ENCODE measurements at places on chromosomes 7 and 10.

DNA sequence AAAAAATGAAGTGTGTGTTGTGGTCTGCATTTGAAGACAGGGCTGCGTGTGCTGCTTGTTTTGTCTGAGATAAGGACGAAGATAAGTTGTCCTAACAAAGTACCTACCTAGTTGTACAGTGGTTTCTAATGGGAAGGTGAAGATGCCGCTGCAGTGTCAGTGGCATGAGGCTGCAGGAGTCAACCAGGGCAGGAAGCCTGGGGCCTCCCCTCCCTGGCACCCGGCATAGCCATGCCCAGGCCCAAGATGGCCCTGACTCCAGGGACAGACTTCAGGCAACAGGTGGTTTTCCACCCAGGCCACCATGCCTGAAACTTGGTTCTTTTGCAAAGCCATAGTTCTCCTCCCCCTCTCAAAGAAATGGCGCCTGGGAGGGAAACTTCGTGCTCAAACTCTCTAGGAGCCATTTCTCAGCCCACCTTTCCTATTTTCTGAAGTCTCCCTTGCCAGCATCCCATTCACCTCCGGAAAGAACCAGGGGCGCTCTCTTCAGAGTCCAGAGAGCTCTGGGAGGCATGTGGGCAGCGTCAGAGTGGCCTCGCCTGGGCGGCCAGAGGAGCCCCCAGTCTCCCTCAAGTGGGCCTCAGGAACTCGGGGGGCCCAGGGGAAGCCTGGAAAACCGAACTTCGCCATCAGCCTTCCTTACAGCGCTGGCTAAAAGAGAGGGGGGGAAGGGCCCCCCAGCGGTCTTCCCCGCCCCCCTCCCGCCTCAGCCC lies 2.1 kb upstream of the KAT6B start:
- no peaks in the 10 kb centered on the region for H3K27me3 ChIP-seq
- H3K27ac ChIP-seq: peak overlapping the region; percentile 100
- DNase-seq: no peak
- H3K4me1 ChIP-seq: peaks cover 49% of the 10 kb centered on the region
- no peaks in the 10 kb centered on the region for H3K36me3 ChIP-seq
- H3K4me3 ChIP-seq: peak overlapping the region; percentile 97

DNA sequence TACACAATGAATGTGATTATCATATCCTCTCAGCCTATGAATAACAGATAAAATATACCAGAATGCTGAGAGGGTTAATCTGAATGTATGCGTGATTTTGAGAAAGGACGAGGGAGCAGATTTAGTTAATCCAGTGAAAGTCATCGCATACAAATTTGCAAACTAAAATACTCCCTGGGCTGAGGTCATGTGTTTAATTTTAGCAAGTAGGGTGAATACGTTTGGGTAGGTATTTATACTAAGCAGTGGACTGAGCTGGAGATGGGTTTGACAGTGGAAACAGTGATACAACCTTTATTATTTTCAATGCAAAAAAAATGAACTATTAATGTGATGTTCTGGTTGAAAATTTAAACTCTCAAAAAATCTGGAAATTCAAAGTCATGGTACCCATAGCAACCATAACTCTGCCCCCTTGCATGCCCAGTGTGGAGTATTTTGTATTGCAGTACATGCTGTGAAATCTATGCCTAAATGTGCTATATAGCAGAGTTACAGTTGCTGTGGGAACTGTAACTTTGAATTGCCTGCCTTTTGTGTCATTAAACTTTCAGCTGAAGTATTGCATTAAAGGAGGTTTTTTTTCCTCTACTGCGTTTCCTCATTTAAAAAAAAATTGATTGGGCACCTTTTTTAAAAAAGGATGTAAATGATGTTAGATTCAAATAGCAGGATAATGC lies 9.5 kb upstream of the ARID5B start:
- no peaks in the 10 kb centered on the region for H3K27me3 ChIP-seq
- H3K36me3 ChIP-seq: no peaks in the 10 kb centered on the region
- no peak for DNase-seq

DNA sequence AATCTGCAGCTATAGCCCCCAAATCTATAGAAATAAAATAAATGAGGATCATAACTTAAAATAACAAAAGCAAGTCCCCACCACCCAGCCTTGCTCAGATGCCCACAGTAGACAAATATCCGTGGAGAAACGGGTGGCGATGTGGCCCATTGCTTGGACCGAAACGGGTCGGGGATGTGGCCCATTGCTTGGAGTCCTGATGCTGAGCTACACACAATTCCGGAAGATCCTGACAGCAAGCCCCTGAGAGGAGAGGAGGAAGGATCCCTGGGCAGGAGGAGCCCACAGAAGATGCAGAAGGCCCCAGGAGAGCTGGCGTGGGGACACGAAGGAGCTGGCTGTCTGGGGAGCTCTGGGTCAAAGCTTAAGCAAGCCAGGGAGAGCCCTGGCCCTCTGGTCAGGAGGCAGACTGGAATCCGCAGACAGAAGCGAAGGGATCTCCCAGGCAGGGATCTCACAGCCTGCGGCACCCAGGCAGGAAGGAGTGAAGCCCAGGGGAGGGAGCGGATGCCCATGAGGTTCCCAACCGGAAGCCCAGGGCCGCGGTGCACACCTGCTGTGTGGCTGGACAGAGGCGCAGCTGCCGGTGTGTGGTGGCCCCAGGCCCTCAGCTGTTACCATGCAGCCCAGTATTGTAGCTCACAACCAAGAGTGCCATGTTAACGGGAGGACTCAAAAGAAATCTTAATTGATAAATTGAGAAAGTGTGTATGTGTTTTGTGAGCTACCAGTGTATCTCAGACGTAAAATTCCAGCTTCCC lies 138.8 kb downstream of the ADARB2 start:
- H3K36me3 ChIP-seq: no peaks in the 10 kb centered on the region
- no peak overlapping the region for H3K4me3 ChIP-seq

DNA sequence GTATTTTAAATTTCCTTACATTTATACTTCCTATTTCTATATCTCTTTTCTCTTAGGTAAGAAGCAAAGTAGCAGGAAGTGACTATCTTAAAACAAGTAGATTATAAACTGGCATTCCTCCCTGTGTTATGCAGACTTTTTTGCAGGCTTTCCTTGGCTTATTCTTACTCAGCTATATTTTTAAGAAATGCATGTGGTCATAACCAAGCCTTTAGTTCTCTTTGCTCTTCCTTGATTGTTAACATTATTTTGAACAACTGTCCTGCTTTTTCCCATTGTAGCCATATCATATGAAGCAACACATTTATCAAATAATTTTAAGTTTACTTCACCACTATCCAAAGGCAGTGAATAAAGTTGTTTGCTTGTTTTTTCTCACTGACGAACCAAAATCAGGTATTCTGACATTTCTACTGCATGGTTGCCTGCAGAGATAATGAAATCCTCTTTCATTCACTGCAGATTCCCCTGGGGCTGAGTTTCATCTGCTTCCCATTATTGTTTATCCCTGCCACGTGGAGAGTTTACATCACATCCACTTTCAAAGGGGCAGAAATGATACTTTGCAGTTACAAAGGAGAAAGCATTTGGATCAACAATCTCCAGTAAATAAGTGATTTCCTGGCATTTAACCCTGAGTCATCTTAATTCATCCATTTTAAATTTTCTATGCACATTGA lies 389.9 kb upstream of the SEMA3C start:
- H3K4me1 ChIP-seq: no peaks in the 10 kb centered on the region
- no peak for DNase-seq
- no peaks in the 10 kb centered on the region for H3K36me3 ChIP-seq
- H3K27ac ChIP-seq: no peak overlapping the region

GRCh38 chr7:74479066-74479781 lies 25.5 kb downstream of the GTF2IRD1 start:
- peak overlapping the region; percentile 97 for H3K27ac ChIP-seq
- H3K27me3 ChIP-seq: no peaks in the 10 kb centered on the region
- H3K36me3 ChIP-seq: no peaks in the 10 kb centered on the region
- no peak for DNase-seq

DNA sequence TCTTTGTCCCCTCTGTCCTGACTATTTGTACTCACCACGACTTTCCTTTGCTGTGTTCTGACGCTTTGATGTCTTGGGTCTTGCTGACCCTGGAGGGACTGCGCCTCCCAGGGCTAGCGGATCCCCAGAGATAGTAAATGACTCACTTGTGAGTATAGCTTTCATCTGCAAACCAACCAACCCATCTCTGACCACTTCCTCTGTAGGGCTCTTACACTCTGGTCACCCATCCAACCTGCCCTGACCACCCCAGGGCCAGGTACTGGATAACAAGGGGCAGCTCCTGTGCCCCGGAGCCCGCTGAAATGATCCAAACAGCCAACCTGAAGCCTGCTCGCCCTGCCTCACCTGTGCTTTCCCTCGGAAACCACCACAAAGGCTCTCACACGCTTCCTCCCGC lies 125.2 kb upstream of the CARD11 start:
- no peak for DNase-seq
- H3K4me3 ChIP-seq: no peak overlapping the region
- no peaks in the 10 kb centered on the region for H3K4me1 ChIP-seq
- H3K27me3 ChIP-seq: no peaks in the 10 kb centered on the region
- H3K36me3 ChIP-seq: no peaks in the 10 kb centered on the region

GRCh38 chr7:80871228-80871627 lies 47.6 kb downstream of the SEMA3C start:
- H3K4me1 ChIP-seq: peaks cover 6% of the 10 kb centered on the region
- no peak for DNase-seq
- no peaks in the 10 kb centered on the region for H3K27me3 ChIP-seq
- no peak overlapping the region for H3K27ac ChIP-seq
- H3K36me3 ChIP-seq: no peaks in the 10 kb centered on the region

DNA sequence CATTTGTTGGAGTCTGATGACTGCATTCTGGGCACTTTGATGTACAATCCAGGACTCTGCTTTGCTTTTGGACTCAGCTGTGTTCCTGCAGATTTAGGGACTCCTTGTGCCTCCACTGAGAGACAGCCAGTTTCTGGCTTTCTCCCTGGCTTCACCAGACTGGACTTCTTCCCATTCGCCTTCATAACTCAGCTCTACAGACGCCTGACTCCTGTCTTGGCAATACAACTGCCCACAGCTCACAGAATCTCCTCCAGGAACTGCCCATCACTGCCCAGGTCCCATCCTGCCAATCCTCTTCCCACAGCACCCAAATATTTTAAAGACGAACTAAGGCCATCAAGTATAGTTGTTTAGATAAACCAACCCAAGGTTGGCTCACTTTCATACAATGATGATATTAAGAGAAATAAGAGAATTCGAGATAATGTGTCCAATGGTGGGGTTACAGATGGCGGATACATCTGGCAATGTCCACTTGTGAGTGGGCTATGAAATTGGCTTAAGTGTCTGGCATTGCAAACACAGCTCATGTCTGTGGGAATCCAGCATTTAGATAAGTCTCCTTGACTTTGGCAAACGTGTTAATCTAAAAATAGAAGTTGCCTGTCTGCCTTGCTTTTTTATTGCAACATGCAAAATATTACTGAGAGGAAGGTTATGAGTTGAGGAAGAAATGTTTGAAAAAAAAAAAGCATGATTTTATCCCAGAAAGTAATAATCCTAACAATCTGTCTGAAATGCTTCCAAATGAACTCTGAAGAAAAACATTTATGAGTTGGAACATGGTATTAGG lies 95.1 kb downstream of the ITGA8 start:
- H3K36me3 ChIP-seq: no peaks in the 10 kb centered on the region
- peak overlapping the region; percentile 23 for H3K27ac ChIP-seq
- H3K4me3 ChIP-seq: no peak overlapping the region
- H3K27me3 ChIP-seq: no peaks in the 10 kb centered on the region

DNA sequence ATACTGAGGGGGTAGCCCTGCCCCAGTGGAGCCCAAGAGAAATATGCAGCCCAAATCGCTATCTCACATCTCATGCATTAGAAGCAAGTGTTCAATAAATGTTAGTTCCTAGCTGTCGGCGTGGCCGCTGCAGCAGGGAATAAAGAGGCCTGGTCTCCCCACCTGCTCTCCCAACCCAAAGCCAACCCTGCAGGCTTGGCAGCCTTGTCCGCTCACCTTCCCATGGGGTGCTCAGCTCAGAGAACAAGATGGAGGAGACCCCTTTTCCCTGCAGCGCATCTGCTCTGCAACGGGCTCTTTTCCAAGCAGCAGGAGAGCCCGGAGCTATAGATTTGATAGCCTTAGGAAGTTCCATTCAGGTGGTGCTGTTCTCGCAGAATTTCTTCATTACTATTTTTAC lies 12.0 kb upstream of the DOCK1 start:
- no peak for DNase-seq
- no peaks in the 10 kb centered on the region for H3K36me3 ChIP-seq
- no peaks in the 10 kb centered on the region for H3K27me3 ChIP-seq

- DNase-seq: no peak
- peaks cover 10% of the 10 kb centered on the region for H3K4me1 ChIP-seq
Measured at GRCh38 chr7:137850972-137851945, 4.5 kb upstream of the DGKI start.

GRCh38 chr10:84447701-84448400 lies 119.5 kb downstream of the CCSER2 start:
- H3K27ac ChIP-seq: no peak overlapping the region
- no peak overlapping the region for H3K4me3 ChIP-seq
- no peak for DNase-seq
- H3K4me1 ChIP-seq: no peaks in the 10 kb centered on the region
- peaks cover 2% of the 10 kb centered on the region for H3K36me3 ChIP-seq
- no peaks in the 10 kb centered on the region for H3K27me3 ChIP-seq

DNA sequence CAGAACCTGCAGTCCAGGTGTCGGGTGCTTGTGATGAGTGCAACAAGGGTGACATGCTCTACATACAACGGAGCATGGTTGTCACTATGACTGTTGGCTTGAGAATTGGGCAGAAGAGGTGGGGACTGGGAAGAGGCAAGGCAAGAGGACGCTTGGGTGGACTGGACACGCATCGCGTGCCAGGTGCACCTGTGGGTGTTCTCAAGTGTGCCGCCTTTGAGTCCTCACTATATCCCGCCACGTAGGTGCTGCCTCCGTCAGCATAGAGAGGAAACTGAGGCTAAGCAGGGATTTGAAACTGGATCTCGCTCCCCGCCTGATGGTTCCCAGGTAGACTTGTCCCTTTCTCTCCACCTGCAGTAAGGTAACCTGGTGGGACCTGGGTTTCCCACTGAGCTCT lies 27.2 kb downstream of the CDH23 start:
- DNase-seq: peak; percentile 85
- no peaks in the 10 kb centered on the region for H3K36me3 ChIP-seq
- H3K27ac ChIP-seq: no peak overlapping the region
- no peak overlapping the region for H3K4me3 ChIP-seq
- no peaks in the 10 kb centered on the region for H3K4me1 ChIP-seq

GRCh38 chr10:12701696-12702095 lies 299.8 kb downstream of the CCDC3 start:
- no peak for DNase-seq
- no peaks in the 10 kb centered on the region for H3K27me3 ChIP-seq
- H3K4me3 ChIP-seq: no peak overlapping the region
